NCI-H524 (cell line): ENCODE measurements at places on chromosomes 3 and 15.

- no peak for DNase-seq
Measured at GRCh38 chr3:197480320-197480719, 75.4 kb downstream of the BDH1 start.

DNA sequence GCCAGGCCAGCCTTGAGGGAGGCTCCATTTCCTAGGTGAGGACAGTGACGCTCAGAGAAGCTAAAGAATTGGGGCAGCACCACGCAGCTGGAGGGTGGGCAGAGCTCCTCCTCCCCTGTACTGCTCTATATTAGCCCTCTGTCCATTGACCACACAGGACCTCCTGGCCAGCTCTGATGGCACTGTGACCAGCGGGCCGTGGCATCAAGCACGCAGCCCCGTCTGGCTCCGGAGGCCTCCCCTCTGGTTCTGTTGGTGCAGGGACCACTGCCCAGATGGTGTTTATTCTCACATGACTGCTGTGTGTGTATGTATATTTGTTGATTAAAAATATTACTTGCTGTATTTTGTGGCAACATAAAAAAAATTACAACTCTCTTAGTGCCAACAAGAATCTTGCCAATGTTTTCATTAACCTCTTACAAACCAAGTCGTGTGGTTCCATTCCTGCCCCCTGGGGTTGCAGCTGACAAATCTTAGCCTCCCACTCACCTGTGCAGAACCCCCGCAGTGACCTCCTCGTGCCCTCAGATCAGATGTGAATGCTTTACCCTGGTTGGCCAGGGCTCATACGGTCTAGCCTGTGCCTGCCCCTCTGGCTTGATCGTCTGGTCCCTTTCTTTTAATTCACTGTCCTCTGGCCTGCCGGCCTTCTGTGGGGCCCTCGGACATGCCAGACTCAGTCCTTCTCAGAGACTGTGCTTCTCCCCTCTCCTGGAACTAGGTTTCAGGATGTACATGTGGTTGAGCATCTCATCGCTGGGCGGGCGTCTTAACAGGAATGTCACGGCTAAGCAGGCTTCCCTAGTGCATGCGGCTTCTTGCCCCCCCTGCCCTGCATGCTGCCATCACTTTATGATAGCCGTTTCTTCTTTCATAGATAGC is 14.8 kb downstream of the CHCHD6 start:
- no peak for DNase-seq

DNA sequence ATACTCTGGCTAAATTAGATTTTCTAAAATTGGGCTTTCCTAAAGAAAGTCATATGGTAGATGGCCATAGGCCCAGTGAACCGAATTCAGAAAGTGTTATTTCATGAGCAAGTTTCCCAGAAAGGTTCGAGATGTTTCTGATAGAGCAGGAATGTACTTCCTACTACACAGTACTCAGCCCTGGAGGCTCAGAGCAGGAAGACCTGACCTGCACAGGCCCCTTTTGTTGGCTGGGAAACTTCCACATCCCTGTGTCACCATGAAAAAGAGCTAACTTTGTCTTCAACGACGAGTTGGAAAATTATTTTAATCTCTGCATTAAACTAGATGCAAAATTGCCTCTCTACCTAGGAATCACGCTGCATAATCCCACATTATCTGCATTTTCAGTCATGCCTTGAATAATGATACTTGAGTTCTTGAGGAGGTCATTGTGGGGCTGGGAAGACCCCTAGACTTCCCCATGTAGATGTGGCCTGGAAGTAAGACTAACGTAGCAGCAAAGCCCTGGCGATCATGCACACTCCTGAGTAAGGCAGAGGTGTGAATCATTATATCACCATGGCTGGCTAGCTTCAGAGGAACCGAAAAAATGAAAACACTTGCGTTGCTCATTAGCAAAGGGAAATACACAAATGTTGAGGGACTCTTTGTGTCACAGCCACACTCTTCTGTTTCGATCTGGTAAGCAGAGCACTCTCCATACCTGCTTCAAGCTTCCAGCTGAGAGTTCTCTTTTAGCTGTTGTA is 47.1 kb downstream of the CMTM7 start:
- no peak for DNase-seq

- no peak for DNase-seq
Measured at GRCh38 chr15:48006031-48006511, 114.7 kb upstream of the SLC24A5 start.

- no peak for DNase-seq
Measured at GRCh38 chr3:23116081-23116837, 86.9 kb upstream of the UBE2E2 start.

GRCh38 chr3:48634661-48635221 is 520 bp downstream of the SLC26A6 start:
- peak; percentile 60 for DNase-seq

- DNase-seq, result peak; percentile 78
Measured at GRCh38 chr15:34116620-34117019, 14.7 kb downstream of the PGBD4 start.

- no peak for DNase-seq
Measured at GRCh38 chr3:172449466-172450149, 1.4 kb upstream of the GHSR start.

DNA sequence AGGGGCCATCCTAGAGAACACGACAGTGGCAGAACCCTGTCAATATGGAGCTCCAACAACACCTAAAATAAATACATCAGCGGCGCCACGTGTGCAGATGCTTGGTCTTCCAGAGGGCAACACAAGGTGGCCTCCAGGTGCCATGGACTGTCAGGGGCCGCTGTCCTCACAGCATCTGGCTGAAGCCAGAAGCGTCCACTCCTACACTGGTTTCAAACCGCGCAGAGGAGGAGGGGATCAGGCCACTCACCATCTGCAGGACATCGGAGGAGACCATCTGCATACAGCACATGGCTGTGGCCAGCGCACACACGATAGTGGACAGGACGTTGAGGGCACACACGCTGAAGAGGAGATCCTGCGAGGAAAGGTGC is 118.2 kb downstream of the NSMCE3 start:
- DNase-seq, result no peak

DNA sequence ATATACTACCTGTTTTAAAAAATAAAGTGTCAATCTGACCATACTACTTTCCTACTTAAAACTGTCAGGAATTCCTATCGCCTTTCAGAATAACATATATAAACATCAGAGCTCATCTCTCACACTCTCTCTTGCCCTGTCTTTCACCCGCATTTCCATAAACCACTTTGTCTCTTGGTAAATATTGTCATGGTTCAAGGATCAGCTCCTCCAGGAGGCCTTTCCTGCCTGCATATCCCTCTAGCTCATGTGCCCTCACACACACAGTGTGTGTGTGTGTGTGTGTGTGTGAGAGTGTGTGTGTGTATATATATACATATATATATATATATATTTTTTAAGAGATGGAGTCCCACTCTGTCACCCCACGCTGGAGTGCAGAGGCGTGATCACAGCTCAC is 6.7 kb downstream of the SUMF1 start:
- no peak for DNase-seq

DNA sequence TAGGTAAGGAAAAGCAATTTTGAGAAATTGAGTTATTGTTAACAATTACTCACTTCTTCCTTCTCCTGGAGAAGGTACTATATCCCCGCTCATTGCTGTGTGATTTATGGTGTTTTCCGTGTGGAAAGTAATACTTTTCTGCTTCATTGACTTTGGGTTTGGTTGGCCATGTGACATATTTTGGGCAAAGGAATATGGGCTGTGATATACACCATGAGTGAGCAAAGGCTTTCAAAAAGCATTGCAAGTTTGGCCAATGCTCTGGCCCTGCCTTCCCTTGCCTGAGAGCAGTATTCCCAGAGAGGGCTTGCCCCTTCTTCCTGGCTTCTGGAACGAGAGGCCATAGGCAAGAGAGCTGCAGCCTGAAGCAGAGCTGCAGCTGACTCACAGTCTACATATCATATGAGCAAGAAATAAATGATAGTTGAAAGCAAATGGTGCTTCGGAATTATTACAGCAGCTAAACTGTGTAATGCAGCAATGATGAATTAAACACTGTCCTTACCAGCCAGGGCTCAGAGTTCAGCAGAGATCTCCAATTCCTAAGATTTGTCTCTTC is 216.8 kb upstream of the CD96 start:
- no peak for DNase-seq

- no peak for DNase-seq
Measured at GRCh38 chr3:188554404-188554803, 400.4 kb downstream of the LPP start.

GRCh38 chr3:126494204-126494969 is 18.7 kb upstream of the ZXDC start:
- no peak for DNase-seq

GRCh38 chr3:95905182-95905581 is 909.2 kb upstream of the EPHA6 start:
- no peak for DNase-seq

GRCh38 chr15:64774037-64774628 is 1.3 kb downstream of the RBPMS2 start:
- DNase-seq, result no peak

DNA sequence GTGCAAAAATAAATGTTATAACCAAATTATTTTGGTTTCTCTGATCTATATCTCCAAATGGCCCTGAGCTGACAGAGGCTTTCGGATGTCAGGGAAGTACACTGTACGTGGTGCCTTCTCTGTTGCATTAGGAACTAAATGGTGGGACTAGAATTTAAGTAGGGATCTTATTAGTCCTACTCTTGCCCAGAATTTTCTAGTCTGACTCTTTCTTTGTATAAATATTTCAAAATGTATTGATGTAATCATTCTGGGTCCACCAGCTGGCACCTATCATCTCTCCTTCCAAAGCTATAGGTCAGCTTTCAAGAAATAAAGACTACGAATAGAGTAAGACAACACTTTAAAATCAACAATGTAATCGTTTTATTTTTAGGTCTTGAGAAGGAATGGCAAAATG is 22.3 kb upstream of the MLF1 start:
- DNase-seq, result no peak

GRCh38 chr15:78402061-78402610 is 35.9 kb upstream of the IREB2 start:
- DNase-seq, result no peak

- no peak for DNase-seq
Measured at GRCh38 chr3:187758318-187758955, 13.2 kb upstream of the BCL6 start.

GRCh38 chr15:45333550-45333949 is 44.8 kb downstream of the GATM start:
- peak; percentile 84 for DNase-seq

DNA sequence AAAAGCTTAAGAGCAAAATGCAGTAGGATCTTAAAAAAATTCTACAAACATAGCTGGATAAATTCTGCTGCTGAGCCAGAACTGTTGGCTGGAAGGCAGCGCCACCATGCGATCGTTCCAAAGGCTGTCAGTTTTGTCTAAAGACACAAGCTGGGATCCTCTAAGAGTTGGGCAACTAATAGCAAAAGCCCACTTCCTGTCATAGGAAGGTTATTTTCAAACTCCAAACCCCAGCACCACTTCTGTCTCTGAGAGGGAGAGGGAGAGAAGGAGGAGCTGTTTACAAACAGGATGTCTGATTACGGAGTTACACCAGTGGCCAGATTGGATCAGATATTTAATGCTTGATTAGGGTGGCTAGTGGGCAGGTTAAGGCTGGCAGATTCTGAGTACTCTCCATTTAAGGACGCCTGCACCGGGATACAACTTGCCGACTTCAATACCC is 44.0 kb downstream of the EIF4E3 start:
- DNase-seq, result peak; percentile 14

DNA sequence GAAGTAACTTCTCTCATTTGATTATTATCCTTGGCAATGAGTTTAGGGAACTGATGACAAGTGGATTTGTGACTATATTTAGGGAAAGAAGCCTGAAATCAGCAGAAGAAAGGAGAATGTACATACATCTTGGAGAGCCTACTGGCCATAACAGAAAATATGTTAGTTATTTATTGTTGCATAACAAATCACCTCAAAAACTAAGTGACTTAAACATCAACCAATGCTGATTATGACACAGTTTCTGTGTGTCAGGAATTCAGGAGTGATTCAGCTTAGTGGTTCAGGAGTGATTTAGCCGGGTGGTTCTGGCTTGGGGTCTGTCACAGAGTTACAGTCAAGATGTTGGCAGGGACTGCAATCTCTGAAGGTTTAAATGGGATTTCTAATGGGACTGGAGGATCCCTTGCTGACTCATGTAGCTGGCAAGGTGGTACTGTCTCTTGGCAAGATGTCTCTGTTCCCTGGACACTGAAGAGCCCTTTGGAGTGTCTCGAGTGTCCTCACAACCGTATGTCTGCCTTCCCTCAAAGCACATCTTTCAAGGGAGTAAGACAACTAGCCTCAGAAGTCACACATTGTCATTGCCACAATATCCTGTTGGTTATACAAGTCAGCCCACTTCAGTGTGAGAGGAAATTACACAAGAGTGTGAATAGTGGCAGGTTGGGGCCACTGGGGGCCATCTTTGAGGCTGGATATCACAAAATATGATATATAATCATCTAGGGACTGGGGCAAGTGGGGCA is 248.9 kb downstream of the SV2B start:
- DNase-seq, result peak; percentile 12

- no peak for DNase-seq
Measured at GRCh38 chr15:79093352-79093935, 2.9 kb upstream of the RASGRF1 start.

DNA sequence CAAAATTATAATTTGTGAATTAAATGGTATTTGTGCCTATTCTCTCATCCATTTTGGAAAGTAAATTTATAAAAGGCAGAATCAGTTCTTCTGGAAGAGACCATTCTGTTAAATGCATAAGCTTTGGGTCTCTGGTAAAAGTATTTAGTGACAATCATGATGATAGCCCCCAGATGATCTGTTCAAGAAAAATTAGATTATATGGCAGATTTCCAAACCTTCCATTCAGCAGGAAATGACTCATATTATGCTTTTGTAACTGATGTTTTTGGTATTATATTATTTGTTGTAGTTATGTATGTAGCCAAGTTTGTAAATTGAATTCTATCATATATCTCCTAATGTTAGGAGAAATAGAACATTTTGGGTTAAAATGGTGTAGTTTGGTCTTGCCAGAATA is 340.8 kb upstream of the DPH6 start:
- no peak for DNase-seq

- no peak for DNase-seq
Measured at GRCh38 chr3:126131881-126132750, 48.2 kb upstream of the SLC41A3 start.

DNA sequence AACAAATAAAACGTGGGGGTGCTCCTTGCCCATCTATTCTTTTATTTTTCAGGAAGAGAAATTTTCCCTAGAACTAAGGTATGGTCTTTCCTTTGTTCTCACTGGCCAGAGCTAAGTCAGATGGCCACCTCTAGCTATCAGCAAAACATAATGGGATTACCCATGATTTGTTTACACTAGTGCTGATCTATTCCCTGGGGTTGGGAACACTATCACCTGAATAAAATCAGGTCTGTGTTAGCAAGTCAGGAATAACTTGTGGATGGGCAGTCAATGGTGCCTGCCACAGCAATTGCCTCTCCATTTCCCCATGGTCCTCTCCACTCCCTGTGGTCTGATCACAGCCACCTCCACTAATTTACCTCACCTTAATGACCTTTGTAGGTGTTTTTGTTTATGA is 181.7 kb upstream of the CADPS start:
- DNase-seq, result no peak
